Epithelial cell of prostate (primary cell): ENCODE measurements at places on chromosomes 6 and 20.

DNA sequence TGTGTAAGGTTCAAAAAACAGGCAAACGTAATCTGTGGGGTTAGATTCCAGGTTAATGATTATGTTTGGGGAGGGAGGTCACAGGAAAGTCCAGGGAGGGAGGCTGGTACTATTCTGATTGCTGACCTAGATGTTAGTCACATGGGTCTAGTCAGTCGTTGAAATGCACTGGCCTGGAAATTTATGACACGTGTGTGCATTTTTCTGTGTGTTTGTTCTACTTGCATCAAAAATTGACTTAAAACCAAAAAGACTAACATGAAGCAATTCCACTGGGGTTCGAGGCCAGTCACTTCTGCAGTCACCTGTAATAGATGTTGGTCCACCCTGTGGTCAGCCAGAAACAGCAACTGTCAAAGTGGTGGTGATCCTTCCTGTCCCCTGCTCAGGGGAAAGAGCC lies 104.2 kb upstream of the MLN start:
- no peak for DNase-seq

GRCh38 chr6:113416170-113416569 lies 441.0 kb upstream of the MARCKS start:
- no peak for DNase-seq

DNA sequence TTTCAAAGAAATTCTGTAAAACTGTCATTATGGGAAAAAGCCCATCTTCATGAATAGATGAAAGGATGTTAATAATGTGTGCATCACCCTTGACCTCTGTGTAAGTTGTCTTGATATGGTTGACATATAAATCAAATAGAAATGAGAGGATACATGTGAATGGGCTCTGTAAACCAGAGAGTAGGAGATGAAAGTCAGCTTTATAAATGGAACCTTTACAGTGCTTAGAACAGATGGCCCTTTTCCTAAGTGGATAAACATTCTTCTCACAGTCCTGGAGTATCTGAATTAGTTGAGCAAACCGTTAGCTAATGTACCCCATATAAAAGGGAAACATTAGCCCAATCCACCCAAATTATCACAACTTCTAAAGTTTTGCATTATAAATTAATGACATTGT lies 57.5 kb downstream of the MYLK4 start:
- no peak for DNase-seq

DNA sequence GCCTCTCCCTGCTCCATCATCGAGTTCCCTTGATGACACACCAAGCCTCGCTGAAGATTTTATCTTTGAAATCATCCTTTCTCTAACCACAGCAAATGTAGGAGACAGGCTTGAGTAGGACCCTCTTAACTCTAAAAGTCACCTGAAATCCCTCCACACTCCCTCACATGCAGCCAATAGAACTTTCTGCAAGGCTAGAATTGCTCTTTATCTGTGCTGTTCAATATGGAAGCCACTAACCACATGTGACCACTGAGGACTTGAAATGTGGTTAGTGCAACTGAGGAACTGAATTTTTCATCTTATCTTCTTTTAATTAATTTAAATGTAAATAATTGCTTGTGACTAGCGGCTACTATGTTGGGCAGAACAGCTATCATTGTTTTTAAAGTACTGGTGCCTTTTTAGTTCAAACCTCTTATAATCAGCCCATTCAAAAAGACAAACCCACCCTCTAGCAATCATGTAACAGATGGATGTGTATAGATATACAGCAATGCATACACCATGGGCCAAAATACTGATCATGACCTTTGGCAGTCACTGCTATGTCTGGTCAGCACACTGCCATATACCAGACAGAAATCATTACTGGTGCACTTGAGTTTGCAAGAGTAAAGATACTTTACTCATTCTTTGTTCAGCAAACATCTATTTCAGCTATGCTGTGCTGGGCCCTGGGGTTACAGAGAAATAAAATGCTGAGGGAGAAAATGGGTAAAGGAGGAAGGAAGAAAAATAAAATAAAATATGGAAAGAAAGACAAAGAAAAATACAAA lies 50.0 kb downstream of the GFOD1 start:
- no peak for DNase-seq

GRCh38 chr6:3311826-3312225 lies 53.1 kb downstream of the PSMG4 start:
- no peak for DNase-seq

DNA sequence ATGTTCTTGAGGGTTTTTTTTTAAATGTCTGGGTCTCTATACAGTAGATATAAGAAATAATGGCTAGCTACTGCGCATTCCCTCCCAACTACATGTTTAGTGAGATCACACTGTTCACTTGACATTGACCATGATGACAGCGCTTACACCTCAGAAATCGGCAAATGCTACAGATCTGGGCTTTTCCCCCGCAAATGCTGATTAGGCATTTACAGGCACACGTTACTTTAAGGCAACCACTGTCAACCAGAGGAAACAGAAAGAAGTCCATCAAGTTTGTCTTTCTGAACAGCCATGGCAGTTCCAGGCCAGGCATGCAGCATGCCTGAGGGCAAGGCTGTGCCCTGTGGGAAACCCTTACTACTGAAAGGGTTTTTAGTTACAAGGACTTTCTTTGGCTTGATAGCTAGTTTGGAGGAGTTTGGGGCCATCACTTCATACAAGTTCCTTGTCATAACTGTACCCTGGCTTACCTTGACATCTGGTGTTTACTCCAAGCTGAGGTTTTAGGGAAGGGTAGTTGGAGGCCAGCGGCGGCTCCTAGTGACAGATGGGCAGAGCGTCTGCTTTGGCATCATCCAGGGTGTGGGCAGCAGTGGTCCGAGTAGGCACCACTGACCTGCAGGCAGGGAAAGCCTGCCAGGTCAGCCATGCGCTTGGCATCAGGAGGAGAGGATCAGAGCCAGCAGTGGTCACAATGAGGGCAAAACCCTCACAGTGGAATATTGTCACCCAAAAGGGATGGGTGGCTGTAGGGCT lies 43.0 kb downstream of the CFAP61 start:
- DNase-seq = no peak

DNA sequence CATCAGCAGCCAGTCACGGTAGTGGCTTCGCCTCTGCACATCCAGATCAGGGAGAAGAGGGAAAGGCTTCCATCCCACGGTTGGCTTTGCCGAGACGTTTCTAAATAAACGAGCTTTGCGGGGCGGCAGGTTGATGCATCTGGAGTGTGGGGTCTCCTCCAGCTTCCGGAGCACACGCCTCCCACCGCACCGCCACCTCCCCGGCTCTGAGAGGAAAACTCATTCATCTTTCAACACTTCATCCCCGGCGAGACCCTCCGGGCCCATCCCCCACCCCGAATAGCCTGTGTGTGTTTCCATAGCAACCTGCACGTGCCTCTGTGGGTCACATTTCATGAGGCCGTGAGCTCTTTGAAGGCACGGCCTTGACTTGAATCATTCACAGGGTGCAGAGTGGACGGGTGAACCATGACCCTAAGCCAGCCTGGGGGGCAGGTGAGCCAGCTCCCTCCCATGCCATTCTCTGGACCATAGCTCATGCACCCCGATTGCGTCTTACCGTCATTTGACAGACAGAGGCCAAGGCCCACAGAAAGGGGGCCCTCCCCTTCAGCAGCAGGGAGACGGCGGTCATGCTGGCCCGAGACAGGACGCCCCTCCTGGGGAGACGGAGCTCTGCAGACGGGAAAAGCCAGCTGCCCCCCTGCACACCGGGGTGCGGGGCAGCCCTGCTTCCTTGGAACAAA lies 16.2 kb upstream of the CHRNA4 start:
- DNase-seq = no peak

- DNase-seq = no peak
Measured at GRCh38 chr6:30748851-30749540, 4.6 kb upstream of the IER3 start.

DNA sequence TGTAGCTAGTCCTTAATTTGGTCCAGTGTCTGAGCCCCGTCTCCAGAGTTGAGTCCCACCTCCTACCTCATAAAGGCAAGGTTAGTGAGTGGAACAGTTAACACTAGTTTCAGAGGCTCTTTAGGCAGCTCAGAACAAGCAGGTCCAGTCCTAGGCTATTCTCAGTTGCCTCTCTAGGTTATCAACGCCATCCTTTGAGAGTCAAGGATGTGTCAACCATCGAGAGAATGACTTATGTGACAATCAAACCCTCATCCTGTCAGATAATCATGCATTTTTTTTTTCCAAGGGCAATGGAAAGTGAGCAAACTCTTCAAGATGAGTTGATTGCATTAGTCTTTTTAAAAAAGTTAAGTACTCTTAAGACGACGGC lies 64.0 kb upstream of the TXNDC5 start:
- DNase-seq = no peak

- DNase-seq = no peak
Measured at GRCh38 chr6:45990162-45990561, 25.5 kb downstream of the CLIC5 start.

GRCh38 chr20:12090920-12091319 lies 173.2 kb downstream of the BTBD3 start:
- DNase-seq = no peak

GRCh38 chr6:50591135-50591534 lies 122.2 kb upstream of the TFAP2D start:
- no peak for DNase-seq

GRCh38 chr20:15445056-15445840 lies 1107.8 kb upstream of the FLRT3 start:
- no peak for DNase-seq

GRCh38 chr6:32298632-32299336 lies 72.9 kb downstream of the TSBP1 start:
- no peak for DNase-seq

DNA sequence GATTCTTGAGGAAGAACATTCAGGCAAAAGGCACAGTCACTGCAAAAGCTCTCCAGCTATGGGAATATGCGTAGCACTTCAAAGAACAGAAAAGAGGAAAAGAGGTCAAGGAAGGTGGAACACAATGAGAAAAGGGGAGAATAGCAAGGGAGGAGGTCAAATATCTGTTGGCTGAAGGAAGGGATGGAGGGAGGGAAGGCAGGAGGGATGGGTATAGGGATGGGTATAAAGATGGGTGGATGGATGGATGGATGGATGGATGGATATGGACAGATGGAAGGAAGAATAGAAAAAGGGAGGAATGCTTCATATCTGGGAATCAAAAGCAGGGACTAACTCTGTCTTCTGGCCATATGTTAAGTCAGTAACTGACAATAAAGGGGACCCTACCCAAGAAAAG lies 164.2 kb upstream of the TOP1 start:
- no peak for DNase-seq

GRCh38 chr20:58905236-58905635 lies 52.7 kb downstream of the GNAS start:
- DNase-seq = no peak

DNA sequence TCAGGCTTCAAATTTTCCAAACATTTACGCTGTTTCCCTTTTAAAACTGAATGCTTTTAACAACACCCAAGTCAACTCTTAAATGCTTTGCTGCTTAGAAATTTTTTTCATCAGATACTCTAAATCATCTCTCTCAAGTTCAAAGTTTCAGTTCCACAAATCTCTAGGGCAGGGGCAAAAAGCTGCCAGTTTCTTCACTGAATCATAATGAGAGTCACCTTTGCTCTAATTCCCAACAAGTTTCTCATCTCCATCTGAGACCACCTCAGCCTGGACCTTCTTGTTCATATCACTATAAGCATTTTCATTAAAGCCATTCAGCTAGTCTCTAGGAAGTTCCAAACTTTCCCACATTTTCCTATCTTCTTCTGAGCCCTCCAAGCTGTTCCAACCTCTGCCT lies 69.1 kb downstream of the RNF217 start:
- no peak for DNase-seq

GRCh38 chr20:2797136-2797983 lies 3.1 kb downstream of the CPXM1 start:
- DNase-seq = no peak

DNA sequence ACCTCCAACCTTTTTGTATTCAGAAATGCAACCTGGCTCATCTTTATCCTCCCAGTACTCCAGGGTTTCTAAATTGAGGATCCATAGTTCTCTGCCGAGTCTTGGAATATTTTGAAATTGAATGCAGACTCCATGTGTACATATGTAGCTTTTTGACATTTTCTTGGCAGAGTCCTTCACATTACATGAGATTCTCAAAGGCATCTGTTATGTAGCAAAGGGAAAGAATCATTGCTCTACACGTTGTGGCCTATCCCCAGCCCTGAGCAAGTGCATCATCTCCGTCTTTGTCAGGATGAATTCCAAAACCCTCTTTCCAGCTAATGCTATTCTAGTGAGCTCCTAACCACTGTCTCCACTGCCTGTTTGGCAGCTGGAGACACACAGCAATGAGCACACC lies 742.9 kb downstream of the DHX35 start:
- DNase-seq = no peak

DNA sequence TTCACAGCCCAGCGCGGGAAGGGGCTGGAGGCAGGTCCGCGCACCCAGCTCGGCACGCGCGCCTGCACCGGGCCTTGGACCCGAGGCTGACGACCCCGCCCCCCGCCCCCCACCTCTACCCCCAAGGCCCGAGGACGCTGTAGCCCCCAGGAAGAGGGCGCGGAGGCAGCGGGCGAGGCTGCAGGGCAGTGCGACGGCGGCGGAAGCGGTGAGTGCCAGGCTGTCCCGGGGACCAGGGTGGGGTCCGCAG lies 1.2 kb downstream of the LIME1 start:
- DNase-seq = no peak

DNA sequence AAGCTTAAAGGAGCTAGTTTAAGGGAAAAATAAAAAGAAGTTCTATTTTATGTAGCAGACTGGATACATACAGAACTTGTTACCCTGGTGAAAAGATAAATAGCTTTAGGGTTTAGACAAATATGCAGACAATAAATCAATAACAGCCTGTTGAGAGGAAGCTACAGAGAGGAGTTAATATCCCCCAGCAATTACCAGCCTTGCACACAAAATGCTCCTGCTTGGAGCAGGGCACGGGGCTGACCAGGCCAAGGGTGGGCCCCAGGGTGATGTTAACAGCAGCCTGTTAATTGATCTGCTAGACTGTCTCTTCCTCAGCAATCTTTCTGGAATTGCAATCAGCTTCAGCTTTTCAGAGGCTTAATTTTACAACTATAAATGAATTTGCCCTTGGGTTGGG lies 125.1 kb upstream of the SOX4 start:
- no peak for DNase-seq

DNA sequence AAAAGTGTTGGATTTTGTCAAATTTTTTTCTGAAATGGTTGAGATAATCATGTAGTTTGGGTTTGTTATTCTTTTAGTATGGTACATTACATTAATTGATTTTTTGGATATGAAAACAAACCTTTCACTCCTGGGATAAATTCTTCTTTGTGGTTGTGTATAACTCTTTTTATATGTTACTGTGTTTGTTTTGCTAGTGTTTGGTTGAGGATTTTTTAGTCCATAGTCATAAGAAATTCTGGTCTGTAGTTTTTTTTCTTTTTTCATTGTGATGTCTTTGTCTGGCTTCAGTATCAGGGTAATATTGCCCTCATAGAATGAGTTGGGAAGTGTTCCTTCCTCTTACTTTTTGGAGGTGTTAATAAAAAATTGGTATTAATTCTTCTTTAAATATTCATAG lies 122.2 kb upstream of the ATXN1 start:
- DNase-seq = no peak

GRCh38 chr6:91711518-91711917 lies 1124.6 kb upstream of the MAP3K7 start:
- DNase-seq = no peak

GRCh38 chr6:1801401-1801800 lies 191.7 kb downstream of the FOXC1 start:
- DNase-seq = no peak
